ENCODE measurements at places on chromosomes 6 and 20. TPM values are rescaled to one million over a fixed set of nuclear protein-coding genes. Genes with fewer than 3 reads are reported as not detected.

The GNL1 gene
- total RNA-seq, result 78.4 TPM

The CDH4 gene
- 3.9 TPM for total RNA-seq

The GSTA3 gene
- not detected for total RNA-seq

The CST7 gene
- not detected for total RNA-seq

The ADTRP gene
- total RNA-seq, result not detected

The MUC21 gene
- total RNA-seq, result not detected

The WFDC10B gene
- total RNA-seq, result 0.52 TPM

The SYNGAP1 gene
- total RNA-seq, result 8.3 TPM

- DNase-seq, result peak; percentile 13
These were observed 127.2 kb upstream of the SUPT3H start for GRCh38 chr6:45504947-45505346.

- no peak for DNase-seq
These were observed 21.5 kb downstream of the OLIG3 start for GRCh38 chr6:137472641-137473137.

- DNase-seq, result no peak
These were observed 53.9 kb downstream of the AFG1L start for GRCh38 chr6:108348655-108349349.

DNA sequence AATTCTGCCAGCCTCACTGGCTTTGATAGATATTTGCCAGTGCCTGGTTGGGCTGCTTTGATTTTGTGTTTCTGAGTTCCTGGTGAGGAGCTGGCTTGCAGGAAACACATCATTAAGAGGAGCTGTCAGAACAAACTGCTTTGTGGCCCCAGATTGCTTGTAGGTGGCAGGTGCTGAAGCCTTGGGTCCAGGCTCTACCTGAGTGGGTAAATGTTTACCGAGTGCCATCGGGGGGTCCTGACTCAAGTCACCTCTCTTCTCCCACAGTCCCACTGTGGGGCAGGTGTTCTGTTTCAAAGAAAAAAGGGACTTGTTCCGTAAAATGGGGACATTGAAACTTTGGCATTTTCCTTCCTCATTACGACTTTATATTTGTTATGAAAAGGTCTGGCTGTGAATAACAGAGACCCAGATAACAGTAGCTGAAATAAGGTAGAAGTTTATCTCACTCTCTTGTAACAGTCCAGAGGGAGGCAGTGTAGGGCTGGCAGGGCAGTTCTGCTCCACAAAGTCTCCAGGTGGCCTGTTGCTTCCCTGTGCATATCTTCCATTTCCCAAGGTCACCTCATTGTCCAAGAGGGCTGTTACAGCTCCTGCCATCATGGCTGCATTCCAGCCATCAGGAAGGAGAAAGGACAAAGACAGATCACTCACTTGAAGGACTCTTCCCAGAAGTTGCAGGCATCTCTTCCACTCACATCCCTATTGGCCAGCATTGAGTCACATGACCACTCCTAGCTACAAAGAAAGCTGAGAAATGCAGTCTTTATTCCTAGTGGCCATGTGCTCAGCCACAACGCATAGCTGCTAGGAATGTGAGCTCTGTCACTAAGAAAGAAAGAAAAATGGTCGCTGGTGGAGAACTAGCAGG lies 149.9 kb upstream of the KCNG1 start:
- peak; percentile 30 for DNase-seq

DNA sequence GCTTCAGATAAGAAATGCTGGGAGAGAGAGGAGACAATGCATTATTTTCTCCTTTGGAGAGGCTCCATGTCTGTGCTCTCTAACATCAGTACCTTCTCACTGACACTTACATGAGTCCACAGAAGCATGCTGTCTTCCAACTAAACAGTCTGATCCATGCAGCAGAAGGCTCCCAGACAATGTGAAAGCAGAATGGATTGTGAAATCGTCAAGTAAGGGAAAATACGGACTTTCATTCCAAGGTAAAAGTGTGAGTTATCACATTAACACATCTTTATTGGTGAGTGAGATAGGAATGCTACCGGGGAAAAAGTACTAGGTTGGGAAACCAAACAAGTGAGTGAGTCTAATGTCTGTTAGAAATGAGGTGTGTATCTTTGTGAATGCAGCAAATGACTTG lies 167.6 kb upstream of the KCNK16 start:
- DNase-seq, result no peak

DNA sequence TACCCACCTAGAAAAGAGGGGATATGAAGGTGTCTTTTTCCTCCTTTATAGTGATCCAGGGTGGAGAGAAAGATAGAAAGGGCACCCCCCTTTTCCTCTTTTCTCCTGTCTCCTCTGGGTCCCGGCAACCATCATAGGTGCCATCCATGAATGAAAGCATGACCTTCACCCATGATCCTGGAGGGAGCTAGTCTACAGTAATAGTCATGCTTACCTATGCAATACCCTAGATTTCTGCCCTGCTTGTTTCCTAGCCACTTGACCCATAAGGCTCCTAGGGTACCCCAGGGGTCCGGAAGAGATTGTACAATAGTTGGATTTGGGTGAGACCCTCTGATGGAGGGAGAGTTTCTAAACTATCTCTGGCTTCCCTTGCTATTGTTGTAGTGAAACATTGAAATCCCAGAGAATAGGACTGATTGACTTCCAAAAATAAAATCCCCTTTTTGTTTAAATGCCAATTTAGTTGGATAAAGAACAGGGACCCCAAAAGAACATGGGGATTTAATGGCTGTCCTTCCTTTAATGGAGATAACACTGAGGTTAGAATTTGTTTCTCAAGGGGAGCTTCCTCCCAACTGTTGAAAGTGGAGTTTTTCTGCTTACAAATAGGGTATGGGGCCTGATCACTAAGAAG lies 366.8 kb upstream of the KHDRBS2 start:
- DNase-seq, result no peak

- DNase-seq, result no peak
These were observed 6.7 kb upstream of the SYNJ2 start for GRCh38 chr6:157974967-157975366.

DNA sequence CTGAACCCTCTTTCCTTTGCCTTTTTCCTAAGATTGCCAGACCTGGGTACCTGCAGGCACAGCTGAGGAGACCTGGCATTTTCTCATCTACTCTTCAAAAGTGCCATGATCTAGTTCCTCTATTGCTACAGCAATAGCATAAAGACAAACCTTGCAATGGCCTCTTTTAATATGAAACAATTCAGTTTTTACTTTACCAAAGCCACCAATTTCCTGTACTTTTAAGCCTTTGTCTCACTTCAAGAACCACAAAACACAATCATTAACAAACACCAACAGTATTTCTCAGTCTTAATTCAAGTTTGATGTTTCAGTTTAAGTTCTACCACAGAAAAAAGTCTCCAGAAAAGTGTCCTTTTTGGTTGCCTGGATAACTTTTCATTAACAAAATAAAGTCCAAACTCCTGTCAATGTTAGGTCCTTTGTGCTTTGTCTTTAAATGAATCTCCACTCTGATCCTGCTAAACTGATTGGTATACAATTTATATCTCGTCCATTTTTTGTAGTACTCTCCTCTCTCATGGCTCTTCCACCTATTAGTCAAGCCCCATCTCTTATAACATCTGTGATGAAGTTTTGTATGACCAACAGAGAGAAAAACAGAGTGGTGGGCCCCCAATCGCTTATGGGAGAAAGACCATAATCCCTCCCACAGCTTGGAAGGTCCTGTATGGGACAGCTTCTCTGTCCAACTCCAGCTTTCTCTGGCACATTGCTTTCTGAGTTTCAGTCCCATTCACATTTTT lies 50.5 kb upstream of the THEMIS start:
- DNase-seq, result no peak

DNA sequence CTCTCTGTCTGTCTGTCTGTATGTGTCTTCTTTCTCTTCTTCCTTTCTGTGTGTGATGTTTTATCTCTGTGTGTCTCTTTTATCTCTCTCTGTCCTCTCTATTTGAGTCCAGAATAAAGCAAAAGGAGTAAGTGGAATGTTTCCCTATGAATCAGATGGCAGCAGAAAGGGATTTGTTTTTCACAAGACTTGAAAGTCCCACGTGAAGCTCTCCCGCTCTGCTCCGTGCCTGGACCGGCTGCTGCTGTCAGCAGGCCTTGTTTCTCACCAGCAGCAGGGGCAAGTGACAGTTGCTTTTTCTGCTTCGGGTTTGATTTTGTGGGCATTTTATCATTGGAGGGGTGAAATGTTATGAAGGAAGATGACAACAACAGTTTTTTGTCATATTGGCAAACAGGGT lies 212.7 kb downstream of the PACRG start:
- DNase-seq, result no peak

DNA sequence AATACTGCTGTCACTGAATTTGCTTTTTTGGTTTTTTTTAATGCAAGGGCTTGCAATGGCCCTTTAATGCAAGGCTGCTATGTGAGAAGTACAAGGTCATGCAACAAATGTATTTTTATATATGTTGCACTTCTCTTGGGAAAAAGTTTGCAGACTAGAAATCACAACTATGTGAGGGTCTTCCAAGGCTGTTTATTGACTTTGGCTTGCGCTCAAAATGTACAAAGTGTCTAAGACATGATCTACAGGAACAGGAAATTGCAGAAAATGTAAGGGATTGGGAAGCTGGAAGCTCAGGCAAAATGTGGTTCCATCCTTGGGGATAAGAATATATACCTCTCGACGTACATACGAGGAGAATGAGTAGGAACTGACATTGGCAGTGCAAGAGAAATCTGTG lies 92.2 kb upstream of the F13A1 start:
- no peak for DNase-seq

- DNase-seq, result no peak
These were observed 148.6 kb downstream of the LRRC1 start for GRCh38 chr6:53943395-53943794.

DNA sequence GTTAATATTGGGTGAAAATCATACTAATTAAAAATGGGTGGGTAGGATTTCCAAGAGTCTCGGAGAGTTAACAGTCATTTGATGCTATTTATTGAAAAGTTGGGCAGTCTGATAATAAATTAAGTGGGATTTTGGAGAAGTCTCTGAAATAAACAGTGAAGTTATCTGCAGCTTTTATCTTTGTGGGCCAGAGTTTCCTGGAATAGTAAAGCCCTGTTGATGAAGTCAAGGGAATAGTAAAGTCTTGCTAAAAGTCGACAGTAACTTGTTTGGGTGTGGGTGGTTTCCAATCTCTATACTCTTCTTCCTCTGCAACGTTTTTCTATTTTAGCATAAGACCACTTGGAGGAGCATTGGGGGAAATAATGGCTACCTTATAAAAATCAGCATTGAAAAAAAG lies 493.6 kb downstream of the EPM2A start:
- no peak for DNase-seq

DNA sequence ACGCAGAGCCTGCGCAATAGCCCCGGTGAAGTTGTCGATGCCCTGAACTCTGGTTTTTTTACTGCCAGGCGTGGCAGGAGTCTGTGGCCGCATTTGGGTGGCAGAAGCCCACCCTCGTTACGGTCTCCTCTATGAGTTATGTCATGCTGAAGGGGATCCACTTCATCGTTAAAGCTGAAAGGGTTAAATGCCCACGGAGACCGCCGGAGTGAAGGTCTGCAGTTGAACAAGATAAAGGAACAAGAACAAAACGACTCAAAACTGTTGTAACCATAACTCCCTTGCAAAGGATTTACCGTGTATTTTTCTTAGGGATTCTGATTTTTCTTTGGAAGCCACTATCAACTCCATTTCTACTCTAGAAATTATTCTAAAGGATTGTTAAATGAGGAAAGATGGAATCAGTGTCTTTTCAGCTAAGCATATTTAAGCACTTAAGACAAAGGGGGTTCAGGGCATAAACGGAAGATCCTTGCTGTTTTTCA lies 501 bp upstream of the ELOVL5 start:
- no peak for DNase-seq

- no peak for DNase-seq
These were observed 62.5 kb downstream of the TRPC4AP start for GRCh38 chr20:35030136-35030535.

Data from H7 (cell line).